ENCODE measurements at places on chromosomes 5 and 9.

- no peak for DNase-seq
Measured at GRCh38 chr9:124248960-124249359, 8.8 kb upstream of the NEK6 start.

- no peak for DNase-seq
Measured at GRCh38 chr9:130453487-130453886, 8.7 kb downstream of the ASS1 start.

GRCh38 chr9:85949586-85950335 lies 8.8 kb downstream of the NAA35 start:
- no peak for DNase-seq

- peak; percentile 55 for DNase-seq
Measured at GRCh38 chr5:161399996-161400562, 146.4 kb downstream of the GABRB2 start.

- no peak for DNase-seq
Measured at GRCh38 chr5:104421431-104421830, 858.8 kb upstream of the NUDT12 start.

- no peak for DNase-seq
Measured at GRCh38 chr9:71010258-71010657, 111.2 kb downstream of the TRPM3 start.

DNA sequence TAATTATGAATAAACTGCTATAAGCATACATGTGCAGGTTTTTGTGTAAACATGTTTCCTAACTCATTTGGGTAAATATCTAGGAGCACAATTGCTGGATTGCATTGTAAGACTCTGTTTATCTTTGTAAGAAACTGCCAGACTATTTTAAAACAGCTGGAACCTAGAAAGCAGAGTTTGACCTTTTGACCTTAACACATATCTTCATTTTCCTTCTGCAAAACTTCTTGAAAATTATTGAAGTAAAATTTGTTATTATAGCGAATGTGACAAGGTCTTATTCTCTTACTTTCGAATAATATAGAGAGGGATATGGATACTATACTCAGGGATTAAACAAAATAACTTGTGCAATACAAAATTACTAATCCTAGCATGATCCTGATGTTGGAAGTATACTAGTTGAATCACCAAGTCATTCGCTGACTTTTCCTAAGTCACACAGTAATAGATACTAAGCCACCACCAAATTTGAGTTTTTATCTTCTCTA lies 3.2 kb upstream of the ANXA1 start:
- no peak for DNase-seq

- no peak for DNase-seq
Measured at GRCh38 chr9:7907551-7908337, 108.2 kb upstream of the DMAC1 start.

GRCh38 chr5:39526914-39527477 lies 102.2 kb upstream of the DAB2 start:
- DNase-seq: no peak

GRCh38 chr5:133525126-133525525 lies 87.2 kb downstream of the FSTL4 start:
- DNase-seq: no peak

GRCh38 chr9:100368672-100369071 lies 15.9 kb upstream of the TEX10 start:
- no peak for DNase-seq

GRCh38 chr5:151156507-151157420 lies 815 bp downstream of the ANXA6 start:
- peak; percentile 33 for DNase-seq

DNA sequence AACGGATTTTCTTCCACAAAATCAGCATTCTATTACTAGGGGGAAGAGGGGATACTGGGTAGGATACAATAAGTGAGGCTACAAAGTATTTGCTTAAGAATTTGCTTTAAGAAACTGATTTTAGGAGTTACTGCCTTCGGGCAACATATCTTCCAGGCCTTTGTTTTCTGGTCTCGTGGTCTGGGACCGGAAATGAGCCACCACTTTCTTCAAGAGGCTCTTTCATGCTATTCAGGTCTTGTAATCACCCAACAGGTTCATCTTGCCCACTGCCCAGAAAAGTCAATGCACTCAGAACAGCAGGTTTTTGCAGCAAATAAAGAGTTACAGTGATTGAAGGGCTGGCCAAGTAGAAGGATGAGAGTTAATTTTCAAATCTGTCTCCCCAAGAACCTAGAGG lies 6.6 kb upstream of the AOPEP start:
- DNase-seq: no peak

DNA sequence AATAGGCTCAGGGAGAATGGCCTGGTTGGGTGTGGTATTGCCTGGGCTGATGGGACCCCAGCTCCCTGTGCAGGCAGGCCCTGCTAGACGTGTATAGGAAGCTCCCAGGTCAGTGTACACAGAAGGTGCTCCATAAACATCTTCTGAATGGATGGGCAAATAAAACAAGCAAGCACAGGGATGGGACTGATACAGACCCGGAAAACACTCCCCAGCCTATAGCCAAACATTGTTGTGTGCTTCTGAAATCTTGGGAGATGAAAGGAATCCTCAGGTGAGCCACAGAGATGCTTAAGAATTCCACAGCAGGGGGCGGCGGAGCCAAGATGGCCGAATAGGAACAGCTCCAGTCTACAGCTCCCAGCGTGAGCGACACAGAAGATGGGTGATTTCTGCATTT lies 151.8 kb downstream of the ENTREP1 start:
- no peak for DNase-seq

DNA sequence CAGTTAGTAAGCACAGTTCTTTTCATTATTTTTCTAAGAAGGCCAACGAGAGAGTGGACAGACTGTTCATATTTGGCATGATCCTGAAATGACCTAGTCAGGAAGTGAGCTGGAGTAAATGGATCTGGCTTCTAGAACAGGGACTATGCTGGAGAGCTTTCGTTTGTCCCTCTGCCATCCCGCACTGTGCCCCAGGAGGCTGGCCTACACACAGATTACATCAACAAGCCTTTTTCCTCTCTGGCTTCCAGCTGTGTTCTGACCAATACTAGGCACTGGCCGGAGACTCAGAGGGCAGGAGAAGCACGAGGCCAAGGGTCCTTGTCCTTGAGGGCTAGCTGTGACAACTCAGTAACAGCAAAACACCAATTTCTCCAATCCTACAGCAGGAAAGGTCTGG lies 127.8 kb downstream of the MED27 start:
- DNase-seq: peak; percentile 93

DNA sequence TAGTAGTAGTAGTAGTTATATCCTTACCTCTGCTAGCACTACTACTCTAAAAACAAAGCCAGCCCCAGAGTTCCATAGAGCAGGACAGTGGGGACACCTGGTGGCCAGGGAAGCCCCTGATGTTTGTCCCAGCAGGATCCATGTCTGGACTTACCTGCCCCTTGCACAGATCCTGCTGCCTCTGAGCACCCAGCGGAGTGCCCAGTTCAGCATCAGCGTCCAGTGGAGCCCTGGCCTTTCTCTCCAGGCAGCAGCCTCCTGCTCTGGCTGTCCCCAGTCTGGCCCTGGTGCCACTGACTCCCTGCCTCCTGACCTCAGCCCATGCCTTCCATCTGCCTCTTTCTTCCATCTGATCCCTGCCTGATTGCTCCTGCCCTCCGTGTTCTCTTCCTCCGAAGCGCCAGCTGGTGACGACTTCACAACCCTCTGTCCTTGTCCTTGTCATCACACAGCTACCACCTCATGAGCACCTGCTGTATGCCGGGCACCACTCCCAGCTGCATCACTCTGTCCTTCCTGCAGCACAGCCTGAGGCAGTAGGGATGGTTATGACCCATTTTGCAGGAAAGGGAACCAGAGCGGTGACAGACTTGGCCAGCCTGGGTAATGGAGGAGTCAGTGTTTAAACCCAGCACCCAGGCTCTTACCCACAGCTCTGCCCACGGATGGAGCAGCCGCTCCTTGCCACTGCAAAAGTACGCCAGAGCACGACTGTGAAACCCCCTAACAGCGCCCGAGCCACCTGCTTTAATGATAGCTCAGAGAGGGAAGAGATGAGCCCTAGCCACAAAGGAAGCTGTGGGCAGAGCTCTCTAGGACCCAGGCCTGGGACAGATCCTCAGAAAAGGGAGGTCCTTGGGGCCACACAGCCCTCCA lies 11.5 kb downstream of the SARDH start:
- peak; percentile 93 for DNase-seq

GRCh38 chr9:76302947-76303550 lies 91.2 kb downstream of the RFK start:
- peak; percentile 49 for DNase-seq

DNA sequence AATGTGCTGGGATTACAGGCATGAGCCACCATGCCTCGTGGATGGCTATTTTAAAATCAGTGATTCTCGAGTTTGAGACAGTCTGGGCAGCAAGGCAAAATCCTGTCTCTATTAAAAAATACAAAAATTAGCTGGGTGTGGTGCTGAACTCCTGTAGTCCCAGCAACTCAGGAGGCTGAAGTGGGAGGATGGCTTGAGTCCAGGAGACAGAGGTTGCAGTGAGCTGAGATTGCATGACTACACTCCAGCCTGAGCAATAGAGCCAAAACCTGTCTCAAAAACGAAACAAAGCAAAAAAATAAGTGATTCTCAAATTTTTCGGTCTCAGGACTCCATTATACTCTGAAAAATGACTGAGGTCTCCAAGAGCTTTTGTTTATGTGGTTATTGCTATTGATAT lies 47.9 kb upstream of the HSPA9 start:
- DNase-seq: no peak

DNA sequence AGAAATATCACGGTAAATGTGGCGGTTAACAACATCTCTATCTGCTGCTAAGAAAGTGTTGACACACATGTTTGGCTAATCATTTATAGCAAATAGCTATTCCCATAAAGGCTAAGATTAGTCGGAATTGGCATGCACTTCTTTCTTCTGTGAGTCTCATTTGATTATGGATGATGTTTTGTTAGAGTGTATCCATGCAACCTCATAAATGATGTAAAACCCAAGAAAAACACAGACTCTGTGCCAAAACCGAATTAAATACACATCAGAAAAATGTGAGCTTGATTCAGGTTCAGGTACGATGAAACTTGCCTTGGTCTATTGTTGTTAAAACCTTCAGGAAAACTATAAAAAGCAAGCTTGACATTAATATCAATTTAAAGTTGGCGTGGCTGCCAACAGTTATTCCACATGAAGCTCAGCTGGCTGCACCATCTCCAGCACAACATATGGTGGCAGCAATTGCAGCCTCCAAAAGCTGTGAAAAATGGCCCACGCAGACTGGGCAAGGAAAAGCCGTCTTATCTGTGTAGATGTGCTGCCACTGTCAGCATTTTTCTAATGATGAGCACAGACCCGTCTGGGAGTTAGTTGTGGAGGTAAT lies 41.1 kb upstream of the ICE1 start:
- DNase-seq: peak; percentile 70

DNA sequence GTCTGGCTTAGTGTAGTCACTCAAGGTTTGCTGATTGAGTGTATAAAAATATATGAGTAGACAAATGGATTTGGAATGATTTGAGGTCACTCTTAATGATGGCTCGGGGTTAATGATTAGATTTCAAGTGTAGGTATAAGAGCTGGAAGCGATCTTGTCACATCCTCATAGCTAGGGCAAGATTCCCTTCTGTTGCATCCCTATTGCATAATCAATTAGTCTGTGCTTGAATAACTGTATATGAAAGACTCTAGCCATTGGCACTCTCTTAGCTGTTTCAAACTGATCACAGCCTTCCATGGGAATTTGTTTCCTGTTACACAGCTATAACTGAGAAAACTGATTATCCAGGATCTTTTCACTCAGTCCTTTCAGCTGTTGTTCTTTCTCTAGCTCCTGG lies 811.6 kb downstream of the TLE4 start:
- no peak for DNase-seq

DNA sequence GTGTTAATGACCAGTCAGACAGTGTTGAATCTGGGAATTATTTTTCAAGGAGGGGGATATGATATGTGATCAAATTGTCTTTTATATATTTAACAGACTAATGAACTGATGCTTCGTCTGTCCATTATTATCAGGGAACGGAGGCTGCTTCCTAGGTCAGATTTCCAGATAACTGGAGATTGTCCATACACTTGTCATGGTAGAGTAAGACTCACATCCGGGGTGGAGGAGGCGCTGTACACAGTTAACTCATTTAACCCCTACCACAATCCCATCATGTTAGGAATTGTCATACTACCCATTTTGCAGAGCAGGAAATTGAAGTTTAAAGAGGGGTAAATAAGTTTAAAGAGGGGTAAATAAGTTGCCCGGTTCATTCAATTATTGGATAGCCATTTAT lies 55.9 kb downstream of the ARHGAP26 start:
- DNase-seq: no peak

GRCh38 chr9:98227883-98228282 lies 27.6 kb downstream of the TBC1D2 start:
- DNase-seq: no peak

- peak; percentile 56 for DNase-seq
Measured at GRCh38 chr9:13351778-13352386, 72.4 kb upstream of the MPDZ start.

DNA sequence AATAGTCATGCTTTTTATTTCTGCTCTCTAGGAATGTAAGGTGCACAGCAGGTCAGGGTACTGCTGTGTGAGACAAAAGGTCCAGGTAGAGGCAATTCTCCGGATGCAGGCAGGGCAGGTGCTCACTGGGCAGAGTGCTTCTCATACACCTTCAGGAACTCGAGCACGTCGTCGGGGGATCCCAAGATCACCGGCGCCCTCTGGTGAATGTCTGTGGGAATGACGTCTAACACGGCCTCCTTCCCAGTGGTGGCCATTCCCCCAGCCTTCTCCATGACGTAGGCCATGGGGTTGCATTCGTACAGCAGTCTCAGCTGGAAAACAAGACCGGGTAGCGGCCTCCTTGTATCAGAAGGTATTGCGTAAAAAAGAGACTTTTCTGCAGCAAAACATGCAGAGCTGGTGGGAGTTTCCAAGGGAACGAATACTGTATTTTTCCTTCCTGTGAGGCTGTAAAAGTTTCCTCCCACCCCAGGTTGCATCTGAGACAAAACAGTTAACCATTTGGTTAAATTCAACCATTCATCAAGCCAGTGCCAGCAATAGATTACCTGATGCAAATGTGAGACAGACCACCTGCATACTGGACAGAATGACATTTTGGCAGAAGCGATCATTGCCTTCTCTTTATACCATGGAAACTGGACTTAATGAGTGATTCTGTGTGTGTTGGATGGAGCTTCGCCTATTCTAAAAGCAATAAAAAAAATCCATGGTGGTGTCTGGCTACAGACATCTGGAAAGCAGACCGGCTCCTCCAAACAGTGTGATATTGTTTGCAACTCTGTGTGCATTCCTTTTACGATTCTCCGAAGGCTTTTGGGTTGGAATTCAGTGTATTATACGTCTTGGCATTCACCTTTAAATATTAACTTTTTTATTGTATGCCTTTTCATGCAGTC lies 9.9 kb upstream of the FBP2 start:
- DNase-seq: peak; percentile 75

- DNase-seq: no peak
Measured at GRCh38 chr5:148988328-148988727, 74.5 kb downstream of the SH3TC2 start.

- no peak for DNase-seq
Measured at GRCh38 chr5:17346811-17347210, 129.4 kb downstream of the BASP1 start.

- DNase-seq: no peak
Measured at GRCh38 chr5:71471193-71471592, 15.7 kb downstream of the BDP1 start.

Measured in cerebellar cortex (tissue), 1 donor.